ENCODE measurements at places on chromosomes 2 and 18.
A peak's percentile ranks its signal among the peaks of the same experiment; 100 is the strongest.

- DNase-seq = peak; percentile 92
Observed at GRCh38 chr2:217988014-217988839, 14.6 kb downstream of the TNS1 start.

GRCh38 chr18:36769611-36770314 is 59.0 kb downstream of the TPGS2 start:
- no peak for DNase-seq

GRCh38 chr2:238168196-238169047 is 9.7 kb downstream of the ERFE start:
- DNase-seq = no peak

- DNase-seq = no peak
Observed at GRCh38 chr2:190742431-190742830, 93.5 kb downstream of the NAB1 start.

GRCh38 chr2:51717312-51717711 is 685.4 kb upstream of the NRXN1 start:
- no peak for DNase-seq
